ENCODE measurements at places on chromosomes 16 and 17. TPM values are rescaled to one million over a fixed set of nuclear protein-coding genes. Genes with fewer than 3 reads are reported as not detected.

PPP1R27 gene
- not detected for total RNA-seq

TAC4 gene
- not detected for total RNA-seq

DNA sequence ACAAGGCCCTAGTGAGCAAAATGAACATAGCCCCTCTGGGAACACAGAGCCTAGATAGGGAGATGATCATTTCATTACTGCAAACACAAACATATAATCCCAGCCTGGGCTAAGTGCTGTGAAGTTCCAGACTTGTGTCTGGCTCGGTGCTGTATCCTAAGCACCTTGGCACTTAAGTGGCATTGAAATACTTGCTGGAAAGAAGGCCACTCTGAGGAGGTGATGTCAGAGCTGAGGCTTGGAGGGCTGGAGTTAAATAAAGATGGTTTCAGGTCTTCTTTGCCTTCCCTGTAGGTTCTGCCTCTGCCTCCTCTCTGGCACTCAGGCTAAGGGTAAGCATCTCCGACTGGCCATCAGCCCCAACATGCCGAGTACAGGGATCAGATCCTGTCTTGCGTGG, 2.4 kb upstream of the CACNA1G start:
- DNase-seq: no peak

GRCh38 chr17:65121916-65122806, 15.0 kb upstream of the RGS9 start:
- DNase-seq: no peak

KRTAP16-1 gene
- total RNA-seq: not detected
